ENCODE measurements at places on chromosomes 5 and 9. TPM values are rescaled to one million over a fixed set of nuclear protein-coding genes. Genes with fewer than 3 reads are reported as not detected.

ANGPTL2 gene
- total RNA-seq: 0.29 TPM

DMRT3 gene
- not detected for total RNA-seq

NUTM2F gene
- total RNA-seq: not detected

IL5 gene
- not detected for total RNA-seq

OR13C4 gene
- not detected for total RNA-seq

CDKN2A gene
- 871 TPM for total RNA-seq

ENHO gene
- 1.4 TPM for total RNA-seq

SLC22A5 gene
- 11.9 TPM for total RNA-seq

PCDHGC4 gene
- total RNA-seq: not detected

IL9 gene
- not detected for total RNA-seq

HDAC3 gene
- 84.9 TPM for total RNA-seq

TJP2 gene
- total RNA-seq: 519 TPM

VLDLR gene
- total RNA-seq: 2.0 TPM

DNA sequence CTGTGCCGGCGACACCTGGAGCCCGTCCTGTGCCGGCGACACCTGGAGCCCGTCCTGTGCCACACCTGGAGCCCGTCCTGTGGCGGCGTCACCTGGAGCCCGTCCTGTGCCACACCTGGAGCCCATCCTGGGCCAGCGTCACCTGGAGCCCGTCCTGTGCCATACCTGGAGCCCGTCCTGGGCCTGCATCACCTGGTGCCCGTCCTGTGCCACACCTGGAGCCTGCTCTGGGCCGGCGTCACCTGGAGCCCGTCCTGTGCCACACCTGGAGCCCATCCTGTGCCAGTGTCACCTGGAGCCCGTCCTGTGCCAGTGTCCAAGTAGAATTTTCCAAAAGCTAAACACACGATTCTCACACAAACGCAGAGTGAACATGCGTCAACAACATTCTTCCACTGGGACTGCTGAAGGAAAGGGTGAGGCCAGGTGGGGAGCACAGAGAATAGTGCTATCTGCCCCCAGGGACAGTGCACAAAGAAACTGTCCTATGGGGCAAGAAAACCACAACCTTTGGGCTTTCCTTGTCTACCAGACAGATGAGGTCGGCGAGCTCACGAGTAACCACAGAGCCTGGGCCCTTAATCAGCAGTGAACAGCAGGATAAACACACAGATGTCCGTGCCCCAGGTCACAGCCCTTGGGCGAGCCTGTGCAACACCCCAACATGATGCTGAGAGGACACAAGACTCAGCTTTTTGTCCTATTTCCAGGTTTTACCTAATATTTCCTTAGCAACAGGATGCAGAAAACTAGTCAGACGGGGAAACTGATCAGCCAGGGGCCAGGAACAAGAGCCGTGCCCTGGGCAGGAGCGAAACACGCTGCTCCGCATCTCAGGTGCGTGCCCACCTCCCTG is 7.9 kb downstream of the QSOX2 start:
- DNase-seq: no peak

- no peak for DNase-seq
Observed at GRCh38 chr9:16485575-16486321, 384.7 kb downstream of the BNC2 start.

GRCh38 chr9:19200229-19200628 is 30.3 kb upstream of the DENND4C start:
- no peak for DNase-seq

- DNase-seq: no peak
Observed at GRCh38 chr5:151706906-151707305, 20.2 kb upstream of the SPARC start.

- no peak for DNase-seq
Observed at GRCh38 chr9:114031037-114031630, 47.0 kb downstream of the AMBP start.

- DNase-seq: no peak
Observed at GRCh38 chr9:21413624-21414023, 4.7 kb downstream of the IFNA8 start.

DNA sequence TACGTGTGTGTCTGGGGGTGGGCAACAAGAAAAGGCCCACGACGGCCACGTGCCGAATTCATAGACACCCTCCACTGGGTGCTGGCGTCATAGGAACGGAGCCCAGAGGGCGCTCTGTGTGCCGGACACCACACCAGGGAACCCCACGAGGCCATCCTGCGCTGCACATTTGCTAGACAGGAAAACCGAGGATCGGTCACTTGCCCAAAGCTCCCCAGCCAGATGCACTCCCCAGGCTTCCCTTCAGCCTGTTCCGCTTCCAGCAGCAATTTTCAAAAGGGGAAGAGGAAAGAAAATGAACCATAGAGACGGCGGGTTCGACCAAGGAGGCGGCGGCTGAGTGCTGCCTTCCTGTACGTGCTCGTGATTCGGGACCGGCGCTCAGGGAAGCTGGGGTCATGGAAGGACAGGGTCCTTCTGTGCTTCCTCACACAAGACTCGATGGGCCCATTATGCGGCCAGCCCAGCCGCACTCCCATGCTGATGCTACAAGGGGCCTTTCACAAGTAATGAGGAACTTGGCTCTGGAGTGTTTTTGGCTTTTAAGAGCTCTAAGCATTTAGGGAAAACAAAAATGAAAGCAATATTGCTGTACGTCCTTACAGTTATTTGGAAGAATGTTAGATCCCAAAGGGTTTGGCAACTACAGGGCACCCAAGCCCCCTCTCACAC is 124.6 kb upstream of the SARDH start:
- no peak for DNase-seq

- no peak for DNase-seq
Observed at GRCh38 chr9:7289773-7290172, 509.8 kb downstream of the DMAC1 start.

DNA sequence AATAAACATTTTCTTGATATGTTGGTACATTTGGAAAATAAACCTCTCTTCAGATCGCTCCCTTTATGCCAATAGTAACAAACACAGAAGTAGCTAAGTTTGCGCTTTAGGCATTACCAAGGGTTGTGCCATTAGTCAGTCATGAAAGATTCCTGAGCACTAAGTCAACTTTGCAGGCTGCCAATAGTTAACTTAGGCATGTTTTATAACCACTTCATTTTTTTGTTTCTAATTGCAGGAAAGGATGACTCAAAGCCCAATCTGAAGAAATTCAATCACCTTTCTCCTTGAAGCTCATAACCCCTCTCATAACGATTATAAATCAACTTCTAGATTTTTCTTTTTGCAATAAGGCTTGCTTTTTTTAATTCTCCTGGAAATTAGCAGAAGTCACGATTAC is 517.0 kb downstream of the AGTPBP1 start:
- DNase-seq: no peak

DNA sequence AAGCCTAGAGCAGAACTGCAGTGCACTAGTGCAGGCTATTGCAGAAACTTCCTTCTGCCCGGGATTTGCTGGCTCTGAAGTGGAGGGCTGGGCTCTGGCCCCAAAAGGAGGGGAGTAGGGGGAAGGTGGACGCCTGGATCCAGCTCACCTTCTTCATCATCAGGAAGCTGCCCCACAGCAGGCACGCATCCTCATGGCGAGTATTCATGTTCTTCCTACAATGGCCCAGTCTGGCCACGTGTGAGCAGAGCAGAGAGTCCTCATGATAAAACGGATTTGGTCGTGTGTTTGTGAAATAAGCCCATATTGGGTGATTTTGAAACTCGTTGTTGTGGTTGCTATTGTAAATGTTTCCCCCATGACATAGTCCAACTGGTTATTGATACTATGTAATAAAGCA is 8.2 kb upstream of the GLIPR2 start:
- no peak for DNase-seq

DNA sequence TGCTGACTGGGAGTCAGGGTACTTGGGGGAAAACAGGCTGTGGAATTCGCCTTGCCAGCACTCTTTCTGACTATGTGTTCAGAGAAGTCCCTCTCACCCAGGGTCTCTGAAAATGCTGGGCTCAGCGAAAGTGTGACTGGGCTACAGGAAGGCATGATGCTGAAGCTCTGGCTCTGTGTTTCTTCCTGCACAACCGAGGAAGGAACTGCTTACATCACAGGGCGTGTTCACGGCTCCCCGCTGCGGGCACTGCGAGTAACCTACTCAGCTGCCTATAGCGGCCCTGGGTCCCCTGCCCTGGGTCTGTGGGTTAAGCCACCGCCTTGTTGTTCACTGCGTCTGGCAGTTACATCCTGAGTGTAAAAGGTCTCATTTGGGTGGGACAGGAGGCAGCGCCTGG is 222.4 kb upstream of the IRX4 start:
- DNase-seq: no peak

- DNase-seq: no peak
Observed at GRCh38 chr5:109705596-109705995, 15.9 kb downstream of the MAN2A1 start.

DNA sequence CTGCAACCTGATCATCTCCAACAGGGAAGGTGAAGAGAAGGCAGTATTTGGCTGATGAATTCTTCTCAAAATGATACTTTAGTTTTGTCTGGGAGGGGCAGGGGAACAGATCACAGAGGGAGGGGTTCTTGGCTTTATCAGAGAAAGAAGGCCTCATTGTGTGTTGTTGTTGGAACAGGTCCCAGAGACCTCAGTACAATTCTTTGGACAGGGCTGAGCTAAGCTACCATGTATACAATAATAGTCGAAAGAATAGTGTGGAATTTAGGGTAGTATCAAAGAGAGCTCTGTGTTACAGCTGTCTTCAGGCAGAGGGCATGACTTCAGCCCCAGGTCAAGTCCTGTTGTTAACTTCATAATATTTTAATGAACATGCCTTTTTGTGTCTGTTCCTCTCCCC is 39.9 kb downstream of the ARHGAP26 start:
- no peak for DNase-seq

- peak; percentile 10 for DNase-seq
Observed at GRCh38 chr5:168270476-168270875, 21.0 kb upstream of the WWC1 start.

- DNase-seq: no peak
Observed at GRCh38 chr5:116340799-116341198, 233.8 kb downstream of the SEMA6A start.

GRCh38 chr9:37656936-37657335 is 6.2 kb downstream of the FRMPD1 start:
- no peak for DNase-seq

DNA sequence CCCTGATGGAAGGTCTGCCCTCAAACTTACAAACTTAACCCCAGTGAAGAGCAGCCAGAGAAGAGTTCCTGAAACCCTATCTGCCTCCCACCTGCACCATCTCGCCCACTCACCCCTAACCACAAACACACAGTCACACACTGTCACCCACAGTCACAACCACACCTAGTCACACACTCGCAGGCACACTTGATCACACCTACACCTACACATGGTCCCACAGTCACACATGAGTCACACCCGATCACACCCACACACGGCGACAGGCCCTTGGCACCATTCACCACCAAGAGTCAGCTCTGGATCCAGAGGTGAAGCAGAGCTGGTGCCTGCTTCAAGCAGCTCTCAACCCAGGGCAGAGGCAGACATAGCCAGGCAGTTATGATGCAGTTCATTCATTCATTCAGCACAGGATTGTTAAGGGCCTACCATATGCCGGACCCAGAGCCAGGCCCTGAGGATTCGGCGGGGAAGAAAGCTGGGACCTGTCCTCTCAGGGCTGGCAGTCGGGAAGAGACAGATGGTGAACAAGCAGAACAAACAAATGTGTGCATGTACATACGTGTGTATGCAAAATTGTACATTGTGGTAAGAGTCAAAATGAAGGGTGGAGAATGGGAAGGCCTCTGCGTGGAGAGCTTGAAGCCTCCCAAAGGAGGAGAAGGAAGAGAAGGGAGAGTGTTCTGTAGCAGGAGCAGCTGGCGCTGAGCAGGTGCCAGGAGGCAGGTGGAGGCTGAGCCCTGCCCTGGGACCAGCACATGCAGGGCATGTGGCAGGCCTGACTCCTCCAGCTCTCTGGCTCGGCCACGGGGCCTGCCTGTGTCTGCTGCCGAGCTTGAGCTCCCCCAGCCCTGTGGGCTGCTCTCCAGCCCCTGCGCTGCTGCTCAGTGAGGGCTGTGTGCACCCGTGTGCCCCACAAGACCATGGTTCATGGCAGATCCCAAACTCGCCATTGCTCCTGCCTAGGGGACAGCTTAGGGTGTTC is 6.4 kb downstream of the TSPAN17 start:
- DNase-seq: no peak

DNA sequence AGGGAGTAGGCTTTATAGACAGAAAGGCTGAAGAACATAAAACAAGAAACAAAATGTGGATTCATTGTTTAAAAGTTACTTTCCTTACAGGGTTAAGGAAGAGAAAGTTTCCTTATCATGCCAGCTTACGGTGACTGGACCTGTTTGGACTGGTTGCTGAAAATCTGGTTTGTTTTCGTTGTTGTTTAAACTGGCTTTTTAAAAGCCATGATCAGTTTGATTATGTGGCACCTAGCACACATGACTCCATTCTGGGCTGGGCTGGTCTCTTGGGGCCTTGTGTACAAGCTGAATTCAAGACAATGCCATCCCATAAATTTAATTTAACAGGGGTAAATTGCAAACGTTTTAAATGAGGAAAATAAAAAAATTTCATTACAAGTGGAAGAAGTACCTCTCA is 18.4 kb upstream of the ZNF474 start:
- no peak for DNase-seq

- no peak for DNase-seq
Observed at GRCh38 chr5:135724617-135725016, 109.8 kb upstream of the SLC25A48 start.

GRCh38 chr9:70439991-70440706 is 25.7 kb upstream of the KLF9 start:
- DNase-seq: no peak

- DNase-seq: no peak
Observed at GRCh38 chr5:135718651-135719050, 115.8 kb upstream of the SLC25A48 start.

DNA sequence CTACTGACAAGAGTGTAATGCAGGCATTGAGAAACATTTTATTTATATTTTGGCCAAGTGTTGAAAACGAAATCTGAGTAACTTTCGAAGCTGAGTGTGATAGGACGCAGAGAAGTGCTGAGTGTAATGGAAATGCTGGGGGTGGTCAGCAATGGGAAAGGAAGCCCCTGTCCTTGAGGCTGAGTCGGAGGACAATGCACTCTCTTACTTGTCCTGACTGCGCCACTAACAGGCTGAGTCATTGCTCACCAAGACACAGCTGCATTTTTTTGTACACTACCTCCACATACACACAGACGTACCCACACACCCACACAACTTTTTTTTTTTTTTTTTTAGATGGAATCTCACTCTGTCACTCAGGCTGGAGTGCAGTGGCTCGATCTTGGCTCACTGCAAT is 637.7 kb downstream of the SLCO4C1 start:
- DNase-seq: no peak

DNA sequence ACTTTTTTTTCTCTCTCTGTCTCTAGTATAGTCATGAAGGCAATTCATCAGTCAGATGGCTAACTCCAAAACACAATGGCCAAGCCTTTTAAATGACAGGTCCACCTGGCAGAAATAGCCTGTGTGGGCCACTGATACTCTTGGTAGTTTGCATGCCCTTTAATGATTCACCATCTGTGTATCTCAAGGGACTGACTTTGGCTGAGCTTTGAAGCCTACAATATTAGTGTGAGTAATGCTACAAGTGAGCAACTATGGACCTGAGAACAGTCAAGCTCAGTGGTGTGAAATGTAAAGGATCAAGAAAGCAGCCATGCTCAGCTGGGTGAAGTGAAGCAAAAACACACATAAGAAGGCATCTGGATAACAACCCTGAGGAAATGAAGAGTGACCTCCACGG is 506.9 kb downstream of the TLE1 start:
- DNase-seq: no peak
